Stimulated activated CD4-positive, alpha-beta T cell treated with anti-CD3 and anti-CD28 coated beads, Interleukin-12 subunit alpha, Interleukin-12 subunit beta, amount 100 ng/mL, for 24 hours (primary cell): ENCODE measurements at places on chromosomes 4 and X.

GRCh38 chrX:30895370-30895769 is 6.3 kb upstream of the TAB3 start:
- DNase-seq: no peak

DNA sequence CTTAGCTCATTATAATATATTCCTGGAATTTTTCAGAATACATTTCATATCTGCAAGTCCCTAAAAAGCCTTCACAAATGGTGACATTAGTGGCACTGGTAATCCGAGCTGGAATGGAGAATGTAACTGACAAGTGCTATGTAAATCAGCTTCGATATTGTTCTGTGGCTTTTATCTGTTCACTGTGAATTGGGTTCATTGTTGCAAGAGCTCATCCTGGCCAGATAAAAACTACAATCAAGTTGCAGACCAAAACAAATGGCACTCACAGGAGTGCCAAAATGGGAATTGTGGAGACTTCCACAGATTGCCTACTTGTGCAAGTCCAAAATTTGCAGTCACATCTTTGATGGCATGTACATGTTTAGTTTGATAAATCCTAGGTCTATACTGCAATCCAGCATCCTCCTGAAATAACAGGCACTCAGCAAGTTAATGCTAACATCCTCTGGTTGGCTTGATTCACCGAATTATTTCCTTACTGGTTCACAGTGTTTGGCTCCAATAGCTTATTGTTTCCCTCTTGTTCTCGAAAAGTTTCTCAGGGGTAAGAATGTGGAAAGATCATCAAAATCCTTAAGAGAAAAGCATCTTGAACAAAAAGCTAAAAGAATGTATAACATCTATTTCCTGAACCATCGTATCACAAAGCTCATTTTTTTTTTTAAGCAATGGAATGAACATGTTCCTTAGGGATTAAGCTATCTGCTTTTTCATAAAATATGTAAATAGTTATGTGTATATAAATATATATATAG is 904.9 kb downstream of the CENPC start:
- no peak for DNase-seq

DNA sequence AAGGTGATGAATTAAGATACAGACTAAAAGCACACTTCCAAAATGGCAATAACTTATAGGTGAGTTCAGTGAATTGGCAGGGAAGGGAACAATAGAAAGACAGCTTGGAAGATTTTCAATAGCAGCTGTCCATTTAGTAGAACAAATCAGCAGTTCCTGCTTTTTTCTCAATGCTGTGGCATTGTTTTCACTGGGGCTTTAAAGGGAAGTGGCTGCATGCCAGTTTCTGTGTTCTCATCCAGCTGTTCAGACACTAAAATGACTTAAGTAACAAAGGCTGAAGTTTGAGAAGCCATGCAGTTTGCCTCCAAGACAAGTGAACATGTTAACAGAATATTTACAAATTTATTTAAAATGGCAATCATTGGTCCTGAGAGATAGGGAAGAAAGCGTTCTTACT is 291.9 kb downstream of the FAM47A start:
- DNase-seq: no peak

DNA sequence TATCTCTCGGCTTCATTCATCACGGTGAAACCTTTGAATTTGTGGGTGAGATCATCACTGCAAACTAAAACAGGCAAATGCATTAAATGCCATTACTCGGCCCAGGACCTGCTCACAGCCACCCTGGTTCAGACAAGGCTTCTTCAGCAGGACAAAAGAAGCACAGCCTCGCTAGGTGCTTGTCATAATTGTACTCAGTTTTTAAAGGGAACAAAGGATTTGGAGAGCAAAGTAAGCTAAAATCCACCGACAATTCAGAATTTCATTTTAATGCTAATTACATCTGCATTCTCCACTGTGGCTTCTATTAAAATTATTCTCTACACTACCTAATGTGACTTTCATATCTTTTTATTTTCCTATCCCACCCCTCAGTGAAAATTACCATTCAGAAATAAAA is 57.0 kb downstream of the PCYT1B start:
- DNase-seq: no peak

DNA sequence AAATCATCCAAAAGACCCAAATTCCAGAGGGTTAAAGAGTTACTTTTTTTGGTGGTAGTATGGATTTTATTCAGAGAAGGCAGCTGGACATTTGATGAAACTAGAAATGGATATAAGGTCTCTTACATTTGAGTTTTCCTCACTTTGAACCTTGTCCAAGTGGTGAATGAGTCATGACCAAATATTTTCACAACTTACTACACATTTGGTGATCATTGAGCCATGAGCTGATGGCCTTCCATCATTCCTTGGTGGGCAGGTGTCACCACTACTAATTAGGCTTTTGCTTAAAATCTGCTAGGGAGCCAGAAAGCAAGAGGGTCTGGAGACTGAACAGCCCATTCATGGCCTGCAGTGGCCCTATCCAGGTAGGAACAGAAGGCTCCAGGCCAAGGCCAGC is 620.2 kb upstream of the INTU start:
- no peak for DNase-seq

GRCh38 chrX:54484666-54485065 is 11.4 kb downstream of the FGD1 start:
- no peak for DNase-seq

DNA sequence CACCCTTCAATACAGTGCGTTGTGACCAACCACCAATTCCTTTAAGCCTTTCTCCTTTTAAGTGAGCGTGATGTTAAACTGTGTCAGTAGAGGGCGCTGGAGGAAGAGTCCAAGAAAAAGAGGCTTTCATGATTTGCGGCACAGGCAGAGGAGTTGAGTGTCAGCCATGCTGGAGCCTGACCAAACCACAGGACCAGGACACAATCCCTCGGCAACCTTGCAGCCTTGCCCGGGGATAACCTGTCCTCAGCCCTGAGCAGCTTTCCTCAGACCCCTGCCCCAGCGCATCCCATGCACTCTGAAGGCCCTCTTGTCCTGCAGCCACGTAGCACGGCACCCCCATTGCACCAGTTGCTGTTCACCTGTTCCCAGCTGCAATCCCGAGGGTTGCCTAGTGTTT is 53.5 kb upstream of the SMIM31 start:
- no peak for DNase-seq

GRCh38 chrX:2863646-2864045 is 34.9 kb downstream of the GYG2 start:
- no peak for DNase-seq

GRCh38 chrX:2507904-2508627 is 7.3 kb upstream of the DHRSX start:
- DNase-seq: no peak

- DNase-seq: no peak
Observed at GRCh38 chrX:108420481-108420880, 17.7 kb downstream of the COL4A6 start.

GRCh38 chr4:120922381-120923206 is at the start of gene PRDM5:
Gene PRDM5 (minus strand): TSS chr4:120922726. CDS start chr4:120922608, 118 bp downstream.
- DNase-seq: no peak

DNA sequence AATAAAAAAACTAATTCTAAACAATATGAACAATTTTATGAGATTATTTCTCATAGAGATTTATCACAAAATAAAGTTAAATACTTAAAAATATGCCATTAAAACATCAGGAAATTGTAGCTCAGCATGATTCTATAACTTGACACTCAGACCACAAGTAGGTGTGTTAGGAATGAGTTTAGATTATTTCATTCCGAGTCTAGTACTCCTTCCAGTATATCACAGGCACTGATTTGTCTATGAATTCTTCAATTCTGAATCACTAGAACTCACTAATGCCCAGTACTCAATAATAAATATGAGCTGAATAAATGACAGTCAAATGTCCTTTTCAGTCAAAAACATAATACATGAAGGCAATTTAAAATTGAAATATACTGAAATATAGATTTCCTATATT is 22.2 kb downstream of the BOD1L1 start:
- DNase-seq: no peak

GRCh38 chrX:71181558-71181909 is 36.9 kb downstream of the NLGN3 start:
- DNase-seq: peak; percentile 32

GRCh38 chr4:2803624-2804448 is 11.0 kb downstream of the SH3BP2 start:
- DNase-seq: no peak

GRCh38 chr4:77248805-77249204 is 91.8 kb downstream of the CCNG2 start:
- DNase-seq: no peak

- no peak for DNase-seq
Observed at GRCh38 chrX:42920752-42921151, 142.8 kb upstream of the PPP1R2C start.

DNA sequence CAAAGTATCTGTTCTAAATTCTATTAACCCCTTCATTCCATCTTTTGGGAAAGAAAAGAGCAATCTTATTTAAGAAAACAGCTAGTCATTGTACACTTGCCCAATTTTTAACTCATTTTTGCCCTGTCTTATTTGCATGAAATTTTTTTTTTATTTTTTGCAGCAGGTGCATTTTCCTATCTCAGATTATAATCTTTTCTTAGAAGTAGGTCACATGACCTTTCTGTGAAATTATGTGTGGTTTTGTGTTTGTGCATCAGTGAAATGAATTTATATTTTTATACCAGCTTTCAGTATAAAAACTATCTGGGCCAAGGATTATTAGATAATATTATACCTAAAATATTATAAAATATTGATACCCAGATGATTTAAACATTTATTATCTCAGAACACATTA is 145.6 kb downstream of the INPP4B start:
- DNase-seq: no peak

DNA sequence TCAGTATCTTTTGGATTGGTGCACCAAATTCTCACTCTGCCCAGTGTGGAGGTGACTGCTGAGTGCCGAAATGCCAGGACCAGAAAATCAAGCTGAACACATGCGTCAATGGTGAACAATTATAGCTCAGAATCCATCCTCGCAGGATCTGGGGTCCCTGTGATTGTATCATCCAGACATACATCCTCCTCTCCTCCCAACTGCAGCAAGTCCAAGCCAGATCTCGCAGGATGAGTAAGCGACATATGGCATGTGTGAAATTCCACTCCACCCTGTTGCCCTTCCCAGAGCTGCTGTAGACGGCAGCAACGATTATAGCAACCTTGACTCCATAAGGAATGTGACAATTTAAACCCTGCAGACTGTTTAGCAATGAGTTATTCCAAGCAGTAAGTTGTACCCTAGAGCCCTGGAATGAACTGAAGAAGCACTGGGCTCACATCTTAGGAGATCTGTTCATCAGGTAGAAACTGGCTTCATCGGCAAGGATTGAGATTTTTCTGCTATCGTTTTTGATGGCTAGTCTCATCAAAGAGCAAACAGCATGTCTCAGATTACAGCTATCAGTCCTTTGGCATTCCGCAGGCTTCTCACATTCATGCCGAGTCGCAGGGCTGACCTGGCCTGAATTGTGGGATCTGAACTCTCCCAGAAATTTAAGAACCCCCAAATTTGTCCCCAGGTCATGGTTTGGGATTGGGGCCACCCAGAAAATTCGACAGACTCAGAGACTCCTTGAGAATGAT is 35.5 kb upstream of the SORBS2 start:
- DNase-seq: no peak

DNA sequence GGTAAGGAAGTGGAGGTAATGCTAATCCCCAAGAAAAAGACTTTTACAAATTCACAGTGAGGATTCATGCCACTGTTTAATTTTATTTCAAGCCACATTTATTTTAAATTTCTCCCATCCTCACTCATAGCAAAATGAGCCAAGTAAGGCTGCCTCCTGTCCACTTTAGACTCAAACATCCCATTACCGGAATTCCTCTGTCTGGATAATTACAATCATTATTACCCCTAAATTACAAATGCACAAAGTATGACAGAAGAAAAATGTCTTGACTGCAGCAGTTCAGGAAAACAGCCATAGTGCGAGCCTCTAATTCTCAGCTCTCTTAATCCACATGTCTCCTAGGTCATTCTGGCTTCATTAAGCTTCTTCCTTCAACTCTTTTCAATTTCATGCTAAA is 57.0 kb downstream of the MAPK10 start:
- no peak for DNase-seq

GRCh38 chr4:55011761-55012160 is 113.6 kb downstream of the KDR start:
- DNase-seq: no peak

DNA sequence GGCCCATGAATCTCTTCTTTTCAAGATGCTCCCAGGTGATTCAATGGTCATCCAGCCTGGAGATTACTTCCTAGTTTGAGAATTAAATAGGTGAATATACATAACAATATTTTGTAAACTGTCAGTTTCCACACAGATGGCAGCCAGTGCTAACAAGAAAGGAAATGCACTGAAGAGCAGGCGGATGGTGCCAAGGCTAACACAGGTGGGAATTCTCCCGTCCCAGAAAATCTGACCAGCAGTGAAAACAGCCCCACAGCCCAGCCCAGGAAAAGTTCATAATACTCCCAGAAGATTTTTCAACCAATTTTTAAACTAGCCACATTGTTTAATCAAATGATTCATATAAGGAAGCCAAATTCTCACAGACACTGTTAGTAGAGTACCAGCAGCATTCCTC is 387.2 kb upstream of the GATB start:
- no peak for DNase-seq

- peak; percentile 33 for DNase-seq
Observed at GRCh38 chr4:3047464-3048286, 26.7 kb downstream of the HTT-AS start.

- no peak for DNase-seq
Observed at GRCh38 chrX:63889001-63889400, 104.0 kb upstream of the ARHGEF9 start.

GRCh38 chrX:10310511-10310910 is 153.7 kb downstream of the CLCN4 start:
- no peak for DNase-seq

- DNase-seq: no peak
Observed at GRCh38 chr4:8394061-8394519, 46.4 kb downstream of the ACOX3 start.

GRCh38 chrX:151039351-151039750 is 56.2 kb downstream of the HMGB3 start:
- DNase-seq: no peak

DNA sequence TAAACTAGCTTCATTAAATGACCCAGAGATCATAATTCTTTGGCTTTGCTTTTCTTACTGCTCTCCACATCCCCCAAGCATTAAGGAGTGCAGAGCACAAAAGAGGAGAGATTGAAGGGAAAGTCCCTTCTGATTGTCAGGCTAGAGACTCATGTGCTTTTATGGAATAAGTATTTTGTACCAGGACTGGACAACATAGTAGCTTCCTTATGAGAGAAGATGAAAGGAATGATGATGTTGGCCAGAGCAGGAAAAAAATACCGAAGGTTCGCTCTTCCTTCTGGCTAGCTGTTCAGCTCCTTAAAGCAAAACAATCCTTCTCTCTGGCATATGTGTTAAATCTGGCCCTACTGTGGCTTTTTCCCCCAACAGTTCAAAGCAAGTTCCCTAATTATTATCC is 53.1 kb downstream of the HOPX start:
- DNase-seq: no peak
